ENCODE measurements at places on chromosomes 16 and 17.

DNA sequence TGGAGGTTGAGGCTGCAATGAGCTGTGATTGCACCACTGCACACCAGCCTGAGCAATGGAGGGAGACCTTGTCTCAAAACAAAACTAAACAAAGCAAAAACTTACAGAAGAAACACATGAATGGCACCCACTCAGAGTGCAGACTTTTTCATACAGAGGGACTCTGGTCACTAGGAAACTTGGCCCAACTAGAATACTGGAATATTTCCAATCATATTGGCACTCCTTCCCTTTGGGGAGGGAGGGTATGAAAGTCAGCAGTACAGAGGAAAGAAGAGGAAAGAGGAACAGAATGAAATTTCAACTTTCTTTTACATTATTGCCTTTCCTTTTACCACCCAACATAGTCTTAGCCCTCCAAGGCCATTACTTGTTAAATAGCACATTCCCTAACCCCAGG is 28.2 kb downstream of the CMTR2 start:
- DNase-seq: no peak

- DNase-seq: no peak
Observed at GRCh38 chr17:77315551-77316190, 174.9 kb downstream of the SEC14L1 start.

DNA sequence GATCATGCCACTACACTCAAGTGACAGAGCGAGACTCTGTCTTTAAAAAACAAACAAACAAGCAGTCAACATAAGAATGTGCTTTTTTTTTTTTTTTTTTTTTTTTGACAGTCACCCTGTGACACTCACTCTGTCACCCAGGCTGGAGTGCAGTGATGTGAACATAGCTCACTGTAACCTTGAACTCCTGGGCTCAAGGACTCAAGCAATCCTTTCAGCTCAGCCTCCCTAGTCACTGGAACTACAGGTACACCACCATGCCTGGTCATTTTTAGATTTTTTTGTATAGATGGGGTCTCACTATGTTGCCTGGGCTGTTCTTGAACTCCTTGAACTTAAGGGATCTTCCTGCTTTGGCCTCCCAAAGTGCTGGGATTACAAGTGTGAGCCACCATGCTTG is 15.3 kb upstream of the CHP2 start:
- no peak for DNase-seq

GRCh38 chr17:77802811-77803220 is 155.7 kb upstream of the TNRC6C start:
- DNase-seq: no peak

- DNase-seq: no peak
Observed at GRCh38 chr16:88903267-88903666, 36.8 kb upstream of the PABPN1L start.

- DNase-seq: no peak
Observed at GRCh38 chr16:79751471-79752184, 151.1 kb upstream of the MAF start.

- peak; percentile 43 for DNase-seq
Observed at GRCh38 chr17:72351884-72352346, 231.1 kb downstream of the SOX9 start.

DNA sequence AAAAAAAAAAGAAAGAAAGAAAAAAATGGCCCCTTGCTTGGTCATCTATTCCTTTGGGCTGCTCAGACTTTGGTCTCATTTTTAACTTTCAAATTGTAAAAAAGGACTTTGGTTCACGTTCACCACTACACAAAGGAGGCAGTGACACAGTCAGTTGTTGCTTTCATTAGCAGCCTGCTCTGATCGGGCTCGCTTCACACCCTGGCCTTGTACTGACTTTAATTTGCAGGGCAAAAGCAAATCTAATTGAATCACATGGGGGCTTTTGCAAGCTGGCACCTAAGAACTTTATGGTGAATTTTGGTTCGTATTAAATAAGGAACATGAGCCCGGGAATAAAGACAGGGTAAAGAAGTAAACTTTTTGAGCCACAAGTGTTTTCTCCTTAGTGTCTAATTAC is 103.6 kb upstream of the CDH11 start:
- DNase-seq: no peak

GRCh38 chr17:395179-395578 is 42.6 kb upstream of the RPH3AL start:
- no peak for DNase-seq

GRCh38 chr17:70961341-70961740 is 792.0 kb downstream of the KCNJ2 start:
- no peak for DNase-seq

- DNase-seq: no peak
Observed at GRCh38 chr17:67519801-67520251, 142.7 kb downstream of the PITPNC1 start.

GRCh38 chr17:78783711-78784324 is 1.7 kb upstream of the CYTH1 start:
- no peak for DNase-seq

GRCh38 chr17:49576088-49576916 is 631 bp downstream of the NXPH3 start:
- peak; percentile 48 for DNase-seq

- no peak for DNase-seq
Observed at GRCh38 chr17:512926-513325, 160.3 kb upstream of the RPH3AL start.

DNA sequence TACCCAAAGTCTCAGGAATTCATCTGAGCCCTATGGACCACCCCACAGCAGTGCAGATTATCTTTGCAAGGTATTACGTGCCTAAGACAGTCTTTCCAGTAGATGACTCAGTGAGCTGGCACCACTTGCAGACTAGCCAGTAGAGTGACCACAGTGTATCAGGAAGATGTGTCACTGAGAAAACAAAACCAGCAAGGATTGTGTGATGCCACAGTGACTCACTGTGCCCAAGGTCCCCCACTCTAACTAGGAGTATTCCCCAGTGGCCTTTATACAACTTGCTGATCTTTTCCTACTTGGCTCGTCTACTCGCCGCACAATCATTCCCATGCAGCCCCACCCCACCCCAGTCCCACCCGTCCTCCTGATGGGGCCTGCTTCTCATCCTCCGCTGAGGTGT is 26.8 kb upstream of the PRKCA start:
- DNase-seq: no peak

GRCh38 chr16:48206594-48207242 is 37.4 kb upstream of the LONP2 start:
- no peak for DNase-seq

DNA sequence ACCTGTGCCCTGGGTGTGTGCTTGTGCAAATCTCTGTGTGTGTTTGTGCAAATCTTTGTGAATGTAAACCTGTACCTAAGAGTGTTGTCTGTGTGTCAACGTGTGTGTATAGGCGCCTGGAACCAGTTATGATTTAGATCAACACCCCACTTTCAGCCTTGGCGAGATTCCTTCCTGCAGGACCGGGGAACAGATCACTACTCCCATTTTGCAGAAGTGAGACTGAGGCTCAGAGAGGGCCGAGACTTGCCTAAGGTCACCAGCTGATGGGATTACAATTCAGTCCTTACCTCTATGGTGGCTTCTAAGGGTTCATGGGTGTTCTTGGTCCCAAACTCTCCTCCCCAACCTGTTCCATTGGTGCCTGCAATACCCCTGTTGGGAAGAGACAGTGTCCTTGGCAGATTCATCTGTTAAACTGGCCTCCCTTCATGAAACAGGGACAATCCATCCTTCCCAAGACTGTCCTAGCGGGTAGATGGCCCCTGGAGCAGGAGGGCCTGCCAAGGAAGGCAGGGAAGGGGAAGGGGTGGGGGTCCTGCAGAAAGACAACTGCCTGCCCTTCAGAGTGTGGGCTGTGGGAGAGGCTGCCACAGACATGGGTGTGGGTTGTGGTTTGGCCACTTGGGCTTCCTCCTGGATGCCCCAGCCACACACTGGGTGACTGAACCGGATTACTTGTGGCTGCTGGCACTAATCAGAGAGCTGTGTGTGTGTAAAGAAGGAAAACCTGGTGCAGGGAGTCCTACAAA is 6.9 kb upstream of the MAPK7 start:
- no peak for DNase-seq

- DNase-seq: no peak
Observed at GRCh38 chr16:50517450-50518252, 30.5 kb upstream of the NKD1 start.

- no peak for DNase-seq
Observed at GRCh38 chr16:80507538-80507937, 33.3 kb upstream of the DYNLRB2 start.

DNA sequence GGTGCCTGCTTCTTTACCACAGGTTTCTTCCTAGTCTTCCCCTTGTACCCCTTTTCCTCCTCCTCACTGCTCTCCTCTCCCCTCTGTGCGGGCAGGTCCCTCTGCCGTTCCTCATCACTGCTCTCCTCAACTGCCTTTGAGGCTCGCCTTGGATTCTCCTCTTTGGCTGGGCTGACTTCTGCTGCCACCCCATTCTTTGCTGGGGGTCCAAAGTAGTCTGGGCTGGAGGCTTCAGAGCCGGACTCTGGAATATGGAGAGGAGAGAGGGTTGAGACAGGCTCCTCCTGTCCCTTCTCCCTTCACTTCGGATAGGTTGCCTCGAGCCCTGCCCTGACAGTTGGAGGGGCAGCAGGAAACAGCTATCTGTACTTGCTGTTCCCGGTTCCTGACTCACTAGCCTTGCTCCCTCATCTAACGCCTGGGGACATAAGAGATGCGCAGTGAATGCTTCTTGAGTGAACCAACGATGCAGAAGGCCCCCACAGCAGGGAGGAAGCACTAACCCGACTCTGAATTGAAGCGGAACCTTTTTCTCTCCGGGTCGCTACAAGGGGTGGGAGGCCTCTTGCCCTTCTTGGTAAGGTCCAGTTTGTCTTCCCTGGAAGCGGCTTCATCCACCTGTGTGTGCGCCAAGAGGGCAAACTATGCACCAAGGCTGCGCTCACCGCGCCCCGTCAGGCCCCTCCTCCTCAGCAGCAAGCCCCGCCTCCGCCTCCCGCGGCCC is 655 bp downstream of the HIRIP3 start:
- DNase-seq: no peak

- no peak for DNase-seq
Observed at GRCh38 chr17:75571197-75571884, 16.3 kb upstream of the MYO15B start.

GRCh38 chr17:38532451-38532850 is 73.3 kb downstream of the SRCIN1 start:
- no peak for DNase-seq

- no peak for DNase-seq
Observed at GRCh38 chr17:49866882-49867413, 19.1 kb upstream of the TAC4 start.

GRCh38 chr17:29250666-29251065 is 4.0 kb downstream of the CRYBA1 start:
- DNase-seq: no peak

- DNase-seq: no peak
Observed at GRCh38 chr16:73053364-73054124, 5.6 kb upstream of the ZFHX3 start.

GRCh38 chr17:74477411-74477810 is 11.0 kb downstream of the CD300A start:
- no peak for DNase-seq

- no peak for DNase-seq
Observed at GRCh38 chr17:59856859-59857794, 35.6 kb downstream of the TUBD1 start.
